ENCODE measurements at places on chromosomes 16 and 17. TPM values are rescaled to one million over a fixed set of nuclear protein-coding genes. Genes with fewer than 3 reads are reported as not detected.

The CCL17 gene
- not detected for total RNA-seq

The CD300H gene
- not detected for total RNA-seq

The MRM3 gene
- 11.9 TPM for total RNA-seq

The OSGIN1 gene
- total RNA-seq: not detected

The CCL16 gene
- not detected for total RNA-seq

The ERAL1 gene
- 19.5 TPM for total RNA-seq
